ENCODE measurements at places on chromosomes 13 and 19. TPM values are rescaled to one million over a fixed set of nuclear protein-coding genes. Genes with fewer than 3 reads are reported as not detected.

GRCh38 chr19:539429-540030, 4.3 kb upstream of the GZMM start:
- DNase-seq, result no peak

DNA sequence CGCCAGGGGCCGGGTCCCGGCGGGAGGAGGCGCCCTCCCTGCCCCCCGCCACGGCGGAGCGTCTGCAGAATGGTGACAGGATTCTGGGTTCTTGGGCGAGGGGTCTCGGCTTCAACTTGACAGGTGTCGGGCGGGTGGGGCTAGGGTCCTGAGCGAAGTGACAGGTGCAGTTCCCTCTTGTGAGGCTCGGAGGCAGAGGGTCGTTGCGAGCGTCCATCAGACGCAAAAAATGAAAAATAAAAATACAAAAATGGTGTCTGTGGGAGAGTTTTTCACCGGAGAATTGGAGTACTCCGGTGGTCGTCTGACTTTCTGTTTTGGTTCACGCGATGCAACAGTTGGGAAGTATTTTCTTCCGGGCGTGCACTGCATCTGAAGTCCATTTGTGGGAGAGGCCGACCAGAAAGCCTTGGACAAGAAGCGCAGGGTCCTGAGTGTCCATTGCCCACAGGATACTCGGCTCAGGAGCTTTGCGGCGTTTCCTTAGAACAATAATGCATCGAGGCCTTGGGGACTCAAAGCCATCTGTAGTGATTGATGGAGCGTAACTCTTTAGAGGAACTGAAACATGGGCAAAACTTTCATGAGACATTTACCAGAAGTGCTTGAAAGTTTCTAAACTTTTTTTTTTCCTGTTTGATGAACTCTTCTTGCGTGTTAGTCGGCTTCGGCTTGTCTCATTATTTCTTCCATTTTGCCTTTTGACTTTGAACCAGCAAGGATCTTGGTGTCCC, 759 bp downstream of the RB1 start:
- no peak for DNase-seq

DNA sequence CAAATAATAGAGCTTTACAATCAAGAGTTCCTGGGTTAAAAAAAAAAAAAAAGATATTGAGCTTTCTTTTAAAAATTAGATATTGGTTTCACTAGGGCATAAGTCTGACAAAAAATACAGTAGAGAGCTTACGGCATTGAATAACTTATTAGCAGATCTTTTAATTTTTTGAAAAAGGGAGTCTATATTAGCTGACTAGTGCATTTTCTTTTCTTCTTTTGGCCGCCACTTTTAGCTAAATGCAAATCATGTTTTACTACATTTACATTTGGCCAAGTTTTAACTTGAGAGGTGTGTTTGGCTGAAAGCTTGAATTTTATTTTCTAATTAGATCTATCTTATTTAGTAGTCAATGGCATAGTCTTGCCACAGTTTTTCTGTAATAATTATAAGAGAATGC, 43.4 kb downstream of the SPRY2 start:
- no peak for DNase-seq

DNA sequence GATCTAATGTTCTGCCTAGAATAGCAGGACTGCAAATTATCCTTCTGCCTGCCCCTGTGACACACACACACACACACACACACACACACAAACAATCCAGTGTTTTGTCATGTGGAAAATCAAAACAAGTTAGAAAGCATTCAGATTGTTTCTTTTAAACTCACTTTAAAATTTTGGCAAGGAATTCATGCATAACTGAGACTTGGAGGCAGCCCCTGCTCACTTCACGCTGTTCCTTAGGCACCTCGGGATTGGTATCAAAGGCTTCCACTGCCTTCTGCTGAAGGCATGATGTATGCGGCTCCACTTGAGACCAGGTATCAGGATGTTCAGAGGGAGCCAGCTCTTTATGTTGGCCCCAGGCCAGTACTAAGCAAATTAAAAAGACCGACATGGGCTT, 158.7 kb downstream of the OXGR1 start:
- DNase-seq, result no peak

GRCh38 chr13:60162096-60162495, 1.6 kb downstream of the DIAPH3 start:
- no peak for DNase-seq

DNA sequence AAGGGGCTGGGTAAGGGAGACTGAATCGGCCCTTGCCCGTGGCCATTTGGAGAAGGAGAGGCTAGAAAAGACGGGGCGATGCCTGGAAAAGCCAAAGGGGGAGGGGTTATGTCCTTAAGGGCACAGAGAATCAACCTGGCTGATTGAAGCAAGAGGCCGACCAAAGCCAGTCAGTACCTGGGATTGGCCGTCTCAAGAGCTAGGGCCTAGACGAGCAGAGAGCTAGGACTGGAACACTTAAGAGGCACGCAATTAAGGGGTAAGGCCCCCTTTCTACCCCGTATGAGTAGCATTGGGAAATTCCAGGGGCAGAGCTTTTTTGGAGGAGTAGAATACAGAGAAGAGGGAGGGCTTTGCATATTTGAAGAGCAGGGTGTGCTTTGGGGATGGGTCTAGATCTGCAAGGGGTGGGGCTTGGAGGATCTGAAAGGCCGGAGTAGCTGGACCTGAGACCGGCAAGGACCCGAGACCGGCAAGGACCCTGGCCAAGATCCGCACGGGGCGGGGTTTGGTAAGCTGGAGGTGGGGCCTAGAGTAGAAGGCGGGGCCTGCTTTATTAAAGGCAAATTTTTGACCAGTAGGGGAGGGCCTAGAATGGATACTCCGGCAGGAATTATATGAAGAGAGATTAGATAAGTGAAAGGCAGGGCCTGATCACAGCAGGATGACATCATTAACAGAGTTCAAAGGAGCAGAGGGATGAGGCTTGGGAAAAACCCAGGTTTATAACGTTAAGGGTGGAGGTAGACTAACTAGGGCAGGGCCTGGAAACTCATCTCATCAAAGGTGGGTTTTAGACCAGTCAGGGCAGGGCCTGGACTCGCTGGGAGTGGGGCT, 10.7 kb upstream of the CACNG6 start:
- peak; percentile 60 for DNase-seq

GRCh38 chr19:14342809-14343208, 38.4 kb upstream of the ADGRE5 start:
- no peak for DNase-seq

Gene FCHO1
- total RNA-seq, result 36.5 TPM

- no peak for DNase-seq
These were observed 7.1 kb downstream of the PCDH9 start for GRCh38 chr13:67223024-67223423.

Gene FAM216B
- total RNA-seq, result not detected

GRCh38 chr19:6564393-6564792, 26.6 kb downstream of the CD70 start:
- no peak for DNase-seq

- no peak for DNase-seq
These were observed 434.5 kb downstream of the PCDH9 start for GRCh38 chr13:66795636-66796035.

GRCh38 chr13:112979406-112979902, 10.4 kb downstream of the MCF2L start:
- no peak for DNase-seq

Gene ZFP14
- total RNA-seq, result 6.7 TPM

GRCh38 chr13:100019780-100020356, 38.3 kb downstream of the ZIC2 start:
- DNase-seq, result no peak

Gene CCDC106
- 6.7 TPM for total RNA-seq

DNA sequence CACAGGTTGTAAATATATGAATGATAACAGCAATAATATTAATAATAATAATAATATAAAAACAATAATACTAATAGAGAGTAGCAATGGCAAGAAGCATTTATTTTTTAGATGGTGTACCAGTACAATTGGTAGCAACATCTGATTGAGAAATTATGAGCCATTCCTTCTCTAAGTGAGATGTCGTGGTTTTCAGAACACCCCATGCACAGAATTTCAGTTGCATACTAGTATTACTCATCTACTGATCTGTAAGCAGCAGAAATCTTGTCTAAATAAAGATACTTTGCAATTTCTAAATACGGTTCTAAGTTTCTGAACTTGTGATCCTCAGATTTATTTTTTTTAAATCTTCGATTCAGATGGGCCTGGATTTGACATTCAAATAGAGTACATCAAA, 788.0 kb upstream of the ATXN8OS start:
- no peak for DNase-seq

DNA sequence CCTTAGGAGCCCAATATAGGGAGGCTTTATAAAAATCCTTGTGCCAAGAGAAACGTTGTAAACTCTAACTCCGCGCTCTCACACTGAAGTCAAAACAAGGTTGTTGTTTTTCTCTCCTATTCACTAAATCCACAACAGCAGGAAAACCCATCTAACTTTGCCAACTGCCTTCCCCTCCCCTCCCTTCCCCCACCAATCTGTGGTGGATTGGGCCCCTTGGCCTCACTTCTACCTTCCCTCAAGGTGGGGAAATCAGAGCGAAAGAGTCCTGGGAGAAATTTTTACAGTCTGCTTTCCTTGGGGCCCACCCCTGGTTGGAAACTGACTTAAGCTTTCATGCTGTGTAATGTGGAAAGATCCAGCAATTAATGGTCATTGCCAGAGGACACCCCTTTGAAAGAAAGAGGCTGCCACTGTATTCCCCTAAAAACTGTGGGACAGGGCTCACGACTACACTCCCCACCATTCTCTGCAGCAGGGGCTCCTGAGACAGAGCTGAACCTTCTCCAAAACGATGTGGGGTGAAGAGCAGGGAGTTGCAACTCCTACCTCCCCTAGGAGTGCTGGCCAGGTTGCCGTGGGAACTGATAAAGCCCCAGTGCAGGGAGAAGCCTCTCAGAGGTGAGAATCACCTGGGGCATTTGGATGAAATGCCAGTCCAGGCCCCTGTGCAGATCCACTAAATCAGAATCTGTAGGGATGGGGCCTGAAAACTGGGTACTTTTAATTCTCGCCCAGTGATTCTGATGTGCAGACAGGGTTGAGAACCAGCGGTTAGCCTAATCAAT, 1.1 kb downstream of the DHRS12 start:
- no peak for DNase-seq

DNA sequence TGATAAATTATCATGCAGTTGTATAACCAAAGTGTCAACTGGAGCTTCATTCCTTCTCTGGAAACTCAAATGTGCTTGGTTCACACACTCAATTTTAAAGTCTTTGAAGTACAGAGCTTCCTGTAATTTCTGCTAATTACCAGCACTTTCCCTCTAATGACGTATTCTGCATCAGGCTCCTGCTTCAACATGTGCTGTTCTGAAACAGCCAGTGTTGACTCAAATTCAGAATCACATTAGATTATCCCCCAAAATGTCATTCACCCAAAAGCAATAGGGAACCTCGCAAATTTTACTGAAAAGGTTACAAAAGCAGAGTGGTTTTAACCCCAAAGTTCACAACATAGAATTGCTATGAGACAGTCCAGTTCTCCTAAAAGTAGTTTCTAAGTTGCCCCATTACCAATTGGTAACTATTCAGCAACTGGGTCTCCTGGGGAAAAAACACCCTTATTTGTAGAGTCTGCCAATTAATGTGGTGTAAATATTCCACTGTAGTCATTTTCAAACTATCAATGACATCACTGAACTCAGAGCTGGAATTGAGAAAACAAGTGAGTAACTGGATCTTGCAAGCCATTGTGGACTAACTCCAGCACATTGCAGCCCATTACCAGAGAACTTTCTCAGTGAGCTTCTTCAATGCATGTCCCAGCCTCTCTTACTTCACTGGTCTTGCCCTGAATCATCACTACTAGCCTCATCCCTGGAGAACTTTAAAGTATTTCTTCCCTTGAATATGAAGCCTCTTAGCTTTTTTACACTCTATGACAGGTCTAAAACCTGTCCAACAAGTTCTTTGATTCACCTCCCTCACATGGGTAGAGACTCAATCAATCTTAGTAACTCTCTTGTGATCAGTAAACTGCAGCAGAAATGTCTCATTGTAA, 955.4 kb downstream of the EFNB2 start:
- no peak for DNase-seq

Gene OXGR1
- not detected for total RNA-seq

Gene TLE6
- 0.90 TPM for total RNA-seq

Gene PSG1
- total RNA-seq, result not detected

- DNase-seq, result no peak
These were observed 2.2 kb downstream of the DCUN1D2 start for GRCh38 chr13:113488283-113488682.

DNA sequence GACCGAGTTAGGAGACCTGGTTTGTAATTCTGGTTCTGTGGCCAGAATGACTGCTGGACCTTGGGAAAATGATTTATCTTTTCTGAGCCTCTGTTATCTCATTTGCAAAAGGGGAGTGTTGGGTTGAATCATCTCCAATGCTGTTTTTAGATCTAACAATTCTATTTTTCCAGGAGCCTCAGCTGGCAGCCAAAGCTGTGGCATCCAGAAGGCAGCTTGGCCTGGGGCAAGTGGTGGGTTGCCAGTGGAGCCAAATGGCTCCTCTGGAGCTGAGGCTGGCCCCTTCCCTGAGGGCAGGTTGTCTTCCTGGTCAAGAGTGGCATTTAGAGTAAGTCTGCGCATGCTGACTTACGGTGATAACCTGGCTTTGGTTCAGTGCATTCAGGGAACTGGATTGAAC, 21.3 kb downstream of the B3GLCT start:
- DNase-seq, result no peak

DNA sequence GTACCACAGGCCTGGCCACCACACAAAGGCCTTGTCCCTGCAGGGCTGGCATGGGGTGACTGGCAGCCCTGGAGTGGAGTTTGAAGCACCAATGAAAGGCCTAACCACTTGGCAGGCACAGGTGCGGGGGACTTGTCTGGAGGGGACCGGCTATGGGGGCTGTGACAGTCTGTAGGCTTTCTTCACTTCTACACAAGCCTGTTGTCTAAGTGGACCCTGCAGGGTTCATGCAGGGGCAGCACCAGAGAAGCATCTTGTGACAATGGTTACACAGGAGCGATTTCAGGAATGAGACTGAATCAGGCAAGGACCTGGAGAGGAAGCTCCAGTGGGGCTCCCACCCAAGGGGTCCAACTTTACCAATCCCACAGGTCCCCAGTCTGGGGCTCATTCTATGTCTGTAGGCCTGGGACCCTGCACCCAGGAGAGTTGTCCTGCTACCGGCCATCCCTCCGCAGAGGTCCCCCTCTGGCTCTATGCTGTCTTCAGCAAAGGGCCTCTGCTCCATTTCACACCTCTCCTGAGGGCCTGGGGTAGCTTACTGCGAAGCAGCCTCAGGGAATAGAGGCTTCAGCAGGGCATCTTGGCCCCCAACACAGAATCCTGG, 2.3 kb upstream of the ZNF837 start:
- DNase-seq, result no peak

Gene ZNF320
- total RNA-seq, result 18.5 TPM

DNA sequence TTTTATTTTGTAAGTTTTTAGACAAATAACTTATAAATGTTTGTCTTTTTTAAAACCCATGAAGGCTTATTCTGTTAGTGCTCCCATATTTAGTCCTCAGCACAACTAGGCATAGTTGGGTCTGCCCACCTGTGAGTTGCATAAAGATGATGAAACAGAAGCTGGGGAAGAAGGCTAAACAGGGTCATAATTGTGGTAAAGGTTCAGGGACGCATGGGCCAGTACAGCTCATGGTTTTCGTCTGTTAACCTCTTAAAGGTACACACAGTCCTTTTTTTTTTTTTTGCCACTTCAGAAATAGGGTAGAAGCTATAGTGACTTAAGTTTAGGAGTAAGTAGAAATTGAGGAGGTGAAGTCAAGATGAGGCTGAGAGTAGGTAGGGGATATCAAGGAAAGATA, 58.3 kb downstream of the TM9SF2 start:
- no peak for DNase-seq

GRCh38 chr19:39139971-39140453, 14.4 kb downstream of the PAK4 start:
- DNase-seq, result no peak
